ENCODE measurements at places on chromosomes 12 and 14. TPM values are rescaled to one million over a fixed set of nuclear protein-coding genes. Genes with fewer than 3 reads are reported as not detected.

DNA sequence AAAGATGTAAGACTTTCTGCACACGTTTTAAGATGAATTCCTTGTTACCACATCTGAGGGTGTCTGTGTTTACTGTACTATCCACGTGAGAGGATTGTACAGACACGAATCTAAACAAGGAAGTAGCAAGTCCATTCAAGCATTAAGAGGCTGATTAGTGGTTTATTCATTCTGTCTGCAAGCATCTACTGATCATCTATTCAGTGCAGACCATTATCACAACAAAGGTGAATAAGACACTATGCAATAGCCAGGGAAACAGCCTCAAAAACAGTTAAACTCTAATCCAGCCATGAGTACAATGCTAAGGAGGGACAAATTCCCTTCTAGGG is 111.6 kb upstream of the PZP start:
- no peak for DNase-seq

PAPOLA gene
- 89.2 TPM for total RNA-seq

DNA sequence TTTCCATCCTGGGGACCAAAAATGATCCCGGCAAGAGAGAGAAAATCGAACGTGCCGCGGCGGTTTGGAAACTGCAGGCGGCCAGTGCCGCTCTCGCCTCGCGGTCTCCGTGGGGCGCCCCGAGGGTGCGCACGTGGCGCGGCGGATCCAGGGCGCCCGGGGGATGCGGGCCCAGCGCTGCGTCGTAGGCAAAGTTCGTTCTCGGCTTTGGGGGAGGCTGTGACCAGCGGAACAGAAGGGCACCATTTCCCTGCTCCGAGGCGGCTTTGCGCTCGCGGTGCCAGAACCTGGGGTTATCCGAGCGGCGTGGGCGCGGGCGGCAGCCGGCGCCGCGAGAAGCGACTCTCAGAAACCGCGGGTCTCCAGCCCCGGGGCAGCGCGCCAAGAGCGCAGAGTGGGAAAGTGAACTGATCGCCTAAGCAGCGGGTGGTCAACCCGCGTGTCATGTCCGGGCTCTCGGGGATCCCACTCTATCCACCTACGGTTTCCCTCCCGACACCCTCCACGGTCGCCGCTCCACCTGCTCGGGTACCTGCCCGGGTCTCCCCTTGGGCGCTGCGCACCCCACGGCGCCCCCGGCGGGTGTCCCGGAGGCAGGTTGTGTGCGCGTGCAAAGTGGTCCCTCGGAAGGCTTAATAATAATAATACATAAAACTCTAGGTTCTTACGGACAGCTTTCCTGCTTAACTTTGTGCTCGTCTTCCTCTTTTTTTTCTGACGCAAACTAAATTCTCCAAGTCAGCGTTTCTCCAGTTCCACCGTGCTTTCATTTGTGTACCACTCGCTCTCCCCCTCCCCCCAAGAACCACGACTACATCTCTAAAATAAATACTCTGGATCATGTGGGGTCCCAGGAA is 1.2 kb downstream of the ESRRB start:
- DNase-seq = no peak

EPYC gene
- not detected for total RNA-seq

CFAP73 gene
- total RNA-seq = not detected

DNA sequence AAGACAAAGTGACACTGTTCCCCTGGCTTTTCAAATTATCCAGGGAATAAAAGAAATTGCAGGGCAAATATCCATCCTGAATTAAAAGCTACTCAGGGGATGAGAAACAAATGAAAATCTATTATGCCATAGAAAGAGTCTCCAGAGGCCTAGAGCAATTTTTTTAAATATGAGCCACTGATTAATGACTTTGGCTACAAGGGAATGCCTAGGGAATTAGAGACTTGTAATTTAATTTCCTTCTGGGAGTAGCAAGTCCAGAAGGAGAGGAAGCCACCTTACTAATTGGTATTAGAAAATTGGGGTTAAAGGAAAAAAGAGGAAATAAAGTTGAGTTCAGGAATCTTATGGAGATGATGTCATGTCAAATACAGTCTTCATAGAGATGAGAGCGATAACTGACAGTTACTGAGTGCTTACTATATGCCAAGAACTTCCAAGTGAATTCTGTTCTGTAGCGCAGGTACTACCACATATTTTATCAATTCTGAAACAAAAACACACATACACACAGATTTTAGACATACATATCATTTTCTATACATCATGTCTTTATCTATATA is 304.4 kb downstream of the DUSP6 start:
- no peak for DNase-seq

DNA sequence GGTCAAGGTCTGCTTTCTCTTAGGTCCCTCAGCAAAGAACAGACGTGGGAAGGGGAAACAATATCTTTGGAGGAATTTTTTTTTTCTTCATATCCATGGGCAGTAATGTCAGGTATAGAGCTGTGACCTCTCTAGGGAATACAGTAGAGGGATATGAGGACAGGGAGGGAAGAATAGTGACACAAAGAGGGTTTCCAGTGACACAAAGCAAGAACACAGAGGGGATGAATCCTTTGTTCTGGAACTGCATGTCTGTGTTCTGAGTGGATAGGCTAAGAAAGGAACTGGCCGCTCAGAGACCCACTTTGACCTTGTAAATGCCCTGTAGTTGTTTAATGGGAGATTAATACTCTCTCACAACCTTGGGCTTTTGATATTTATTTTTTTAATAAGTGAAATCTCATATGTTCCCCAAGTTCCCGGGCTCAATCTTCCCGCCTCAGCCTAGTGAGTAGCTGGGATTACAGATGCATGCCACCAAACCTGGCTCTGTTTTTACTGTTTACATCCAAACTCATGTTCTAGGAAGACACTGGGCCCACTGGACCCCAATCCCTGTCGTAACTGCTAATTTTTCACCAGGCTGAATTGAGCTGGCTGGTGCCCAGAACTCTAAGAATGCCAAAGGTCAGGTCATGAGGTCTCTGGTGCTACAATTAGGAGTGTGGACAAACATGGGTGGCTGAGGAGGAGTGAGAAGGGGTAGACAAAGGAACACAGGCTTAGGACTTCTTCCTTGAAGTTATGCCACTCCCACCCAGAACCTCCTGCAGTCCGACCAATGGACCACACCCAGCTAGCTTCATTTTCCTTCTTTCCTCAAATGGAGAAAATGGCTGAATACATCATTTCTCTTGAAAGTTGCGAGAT is 9.1 kb upstream of the PLEKHH1 start:
- DNase-seq = no peak

DNA sequence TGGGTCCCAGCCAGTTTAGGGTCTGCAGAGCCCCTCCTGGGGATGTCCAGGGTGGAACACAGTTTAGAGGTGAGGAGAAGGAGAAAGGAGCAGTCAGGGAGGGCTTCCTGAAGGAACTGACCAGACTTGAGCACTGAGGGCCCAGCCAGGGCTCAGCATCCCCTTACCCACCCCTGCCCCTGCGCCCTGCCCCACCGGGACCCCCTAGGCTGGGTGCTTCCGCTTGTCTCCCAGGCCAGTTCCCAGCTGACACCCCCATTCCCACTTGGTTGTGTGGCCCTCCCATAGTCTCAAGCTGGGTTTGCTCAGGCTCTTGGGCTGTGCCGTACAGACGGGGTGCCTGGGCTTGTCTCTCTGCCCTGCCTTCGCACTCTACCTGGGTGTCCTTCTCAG is 26.3 kb upstream of the KIF26A start:
- DNase-seq = no peak

GRCh38 chr14:59155886-59156285 is 32.6 kb upstream of the DAAM1 start:
- no peak for DNase-seq
